ENCODE measurements at places on chromosomes 7 and 10. TPM values are rescaled to one million over a fixed set of nuclear protein-coding genes. Genes with fewer than 3 reads are reported as not detected.

The ZNF239 gene
- 9.8 TPM for total RNA-seq

The SLC18A2 gene
- 5.8 TPM for total RNA-seq

The DNAJC12 gene
- 15.7 TPM for total RNA-seq

The PNLIPRP3 gene
- not detected for total RNA-seq

The GRM3 gene
- 22.1 TPM for total RNA-seq

The ARMS2 gene
- not detected for total RNA-seq

The MYL10 gene
- not detected for total RNA-seq

The RBM20 gene
- total RNA-seq = 1.1 TPM

The MRLN gene
- 1.6 TPM for total RNA-seq

The TEX36 gene
- total RNA-seq = 0.40 TPM

The EPDR1 gene
- 62.4 TPM for total RNA-seq

The SORCS1 gene
- total RNA-seq = 38.0 TPM

The MYH16 gene
- total RNA-seq = not detected

The PTPRZ1 gene
- 138 TPM for total RNA-seq

The CPA1 gene
- 0.30 TPM for total RNA-seq

The GAD2 gene
- 31.5 TPM for total RNA-seq

DNA sequence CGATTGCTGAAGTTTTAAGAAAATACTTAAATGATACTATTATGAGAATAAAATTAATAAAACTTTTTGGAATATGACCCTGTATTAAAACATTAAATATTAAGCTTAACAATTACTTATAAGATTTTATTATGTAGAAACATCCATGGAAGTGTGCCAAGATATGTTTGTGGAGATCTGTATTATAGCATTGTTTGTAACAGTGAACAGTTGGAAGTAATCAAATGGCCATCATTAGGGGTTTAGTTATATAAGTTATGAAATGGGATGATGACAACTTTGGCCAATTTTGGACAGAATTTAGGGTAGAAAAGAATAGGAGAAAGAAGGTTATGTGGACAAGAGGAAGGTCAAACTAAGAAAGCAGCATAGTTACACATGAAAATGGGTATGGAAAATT lies 88.0 kb downstream of the AKAP9 start:
- no peak for DNase-seq

- DNase-seq = no peak
Observed at GRCh38 chr10:49400365-49400764, 4.5 kb upstream of the DRGX start.

GRCh38 chr10:17208476-17208875 lies 7.0 kb upstream of the TRDMT1 start:
- DNase-seq = no peak

- DNase-seq = no peak
Observed at GRCh38 chr7:158030566-158030965, 557.1 kb downstream of the PTPRN2 start.

DNA sequence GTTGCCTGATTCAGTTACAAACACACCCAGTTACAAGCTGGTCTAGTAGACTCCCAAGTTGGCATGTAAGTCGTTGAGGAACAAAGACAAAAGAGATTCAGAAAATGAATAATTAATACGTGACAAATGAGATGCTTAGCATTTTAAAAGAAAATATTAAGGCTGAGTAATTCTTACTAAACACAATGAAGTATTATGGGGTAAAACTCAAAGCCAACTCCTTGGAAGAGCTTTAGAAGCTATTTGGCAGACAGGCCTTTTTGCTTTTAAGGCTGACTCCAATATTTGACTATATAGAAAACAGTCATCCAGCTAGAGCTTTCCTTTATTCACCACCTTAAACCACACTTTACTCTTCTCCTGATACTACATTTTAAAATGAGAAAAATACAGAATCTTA lies 5.4 kb downstream of the TRDMT1 start:
- no peak for DNase-seq

GRCh38 chr10:101772017-101772894 lies 3.7 kb downstream of the FGF8 start:
- no peak for DNase-seq

GRCh38 chr7:24249266-24249665 lies 34.7 kb upstream of the NPY start:
- DNase-seq = no peak

- DNase-seq = no peak
Observed at GRCh38 chr7:132410861-132411541, 165.3 kb downstream of the PLXNA4 start.

- peak; percentile 47 for DNase-seq
Observed at GRCh38 chr7:72493850-72494661, 81.9 kb upstream of the CALN1 start.

DNA sequence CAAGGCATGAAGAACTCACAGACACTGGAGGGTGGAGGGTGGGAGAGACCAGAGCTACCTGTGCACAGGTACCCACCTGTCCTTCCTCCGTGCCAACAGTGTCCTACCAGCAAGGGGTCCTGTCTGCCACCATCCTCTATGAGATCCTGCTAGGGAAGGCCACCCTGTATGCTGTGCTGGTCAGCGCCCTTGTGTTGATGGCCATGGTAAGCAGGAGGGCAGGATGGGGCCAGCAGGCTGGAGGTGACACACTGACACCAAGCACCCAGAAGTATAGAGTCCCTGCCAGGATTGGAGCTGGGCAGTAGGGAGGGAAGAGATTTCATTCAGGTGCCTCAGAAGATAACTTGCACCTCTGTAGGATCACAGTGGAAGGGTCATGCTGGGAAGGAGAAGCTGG lies 21.8 kb downstream of the PRSS2 start:
- no peak for DNase-seq

DNA sequence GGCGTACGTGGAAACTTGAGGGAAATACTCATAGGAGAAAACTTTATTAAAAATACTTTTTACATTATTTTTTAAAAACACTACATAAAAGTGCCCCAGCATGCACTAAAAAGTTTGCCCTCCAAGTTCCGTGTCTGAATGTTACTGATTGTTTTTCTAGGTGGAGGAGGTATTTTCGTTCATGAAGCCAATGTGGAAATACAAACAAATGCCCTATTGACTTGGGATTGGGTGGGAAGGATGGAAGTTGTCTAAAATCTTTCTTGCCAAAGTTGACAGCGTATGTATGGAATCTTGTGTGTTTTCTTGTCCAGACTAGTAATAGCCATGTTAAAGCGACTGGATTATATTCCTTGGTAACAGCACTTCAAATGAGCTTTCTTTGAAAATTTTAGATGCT lies 1.2 kb downstream of the PROSER2 start:
- DNase-seq = no peak

- DNase-seq = no peak
Observed at GRCh38 chr7:108308276-108308675, 148.0 kb downstream of the NRCAM start.

- DNase-seq = no peak
Observed at GRCh38 chr7:115734641-115735040, 295.9 kb downstream of the TFEC start.

DNA sequence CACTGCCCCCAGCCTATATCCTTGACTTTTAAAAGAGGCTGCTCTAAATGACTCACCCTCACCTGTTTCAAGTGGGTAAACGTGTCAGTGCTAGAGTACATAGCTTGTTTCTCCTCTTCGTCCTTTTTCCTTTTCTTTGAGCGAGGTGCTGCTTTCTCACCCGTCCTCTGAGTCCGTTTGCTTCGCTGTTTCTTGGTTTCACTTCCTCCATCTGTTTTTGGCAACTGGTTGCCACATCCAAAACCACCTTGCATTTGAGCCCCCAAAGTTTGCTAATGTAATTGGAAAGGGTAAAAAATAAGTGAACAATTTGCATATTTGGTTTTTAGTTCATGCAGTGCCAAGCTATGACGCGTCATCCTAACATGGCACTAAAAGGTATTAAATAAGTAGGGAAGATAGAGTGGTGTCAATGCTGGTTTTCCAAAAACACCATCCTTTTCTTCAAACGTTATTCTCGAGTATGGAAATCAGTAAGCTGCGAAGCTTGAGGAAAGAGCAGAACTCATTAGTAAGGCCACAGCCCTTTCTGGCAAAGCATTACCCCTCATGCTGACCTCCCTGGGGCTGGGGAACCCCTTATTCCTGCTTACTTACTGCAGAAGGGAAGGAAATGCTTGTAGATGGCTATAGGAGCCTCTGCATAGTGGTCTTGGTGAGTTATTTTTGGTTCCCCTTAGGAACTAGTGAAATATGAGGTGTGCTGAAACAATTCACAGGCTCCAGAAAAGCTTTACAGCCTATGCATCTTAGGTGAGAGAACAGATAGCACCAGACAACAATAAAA lies 133.5 kb downstream of the GALNT11 start:
- DNase-seq = no peak

DNA sequence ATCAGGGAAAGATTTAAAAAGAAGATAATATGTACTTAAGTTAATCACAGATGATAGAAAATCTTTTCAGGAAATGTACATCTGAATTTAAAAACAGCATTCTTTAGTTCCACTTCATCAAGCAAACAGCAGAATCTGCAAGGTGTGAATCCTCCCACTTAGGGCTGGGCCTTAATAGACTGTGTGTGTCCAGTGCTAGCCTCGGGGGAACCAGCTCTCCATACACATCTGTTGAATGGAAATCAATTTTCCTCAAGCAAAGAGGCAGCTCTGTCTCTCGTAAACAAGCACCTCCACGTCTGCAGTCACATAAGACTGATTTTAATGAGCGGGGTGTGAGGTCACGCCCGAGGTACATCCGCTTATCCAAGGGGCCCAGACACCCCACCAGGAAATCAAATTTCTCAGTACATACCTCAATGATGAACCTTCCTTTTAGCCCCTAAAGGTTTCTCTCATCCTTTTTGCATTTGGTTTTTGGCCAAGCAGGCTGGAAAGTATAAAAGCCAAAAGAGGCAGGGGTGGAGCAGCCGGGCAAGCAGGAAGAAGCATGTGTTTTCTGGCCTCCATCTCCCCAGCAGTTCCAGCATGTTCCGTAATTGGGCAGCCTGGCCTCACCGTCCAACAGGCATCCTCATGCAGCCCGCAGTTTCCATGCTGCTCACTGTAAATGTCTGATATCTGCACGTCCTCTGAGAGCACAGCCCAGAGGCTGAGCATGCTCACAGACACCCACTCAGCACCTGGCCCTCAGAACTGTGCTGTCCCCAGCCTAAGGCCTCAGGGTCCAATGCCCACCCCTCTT lies 131.3 kb downstream of the GLI3 start:
- DNase-seq = no peak

- DNase-seq = no peak
Observed at GRCh38 chr10:79140855-79141254, 72.1 kb downstream of the ZMIZ1 start.

- no peak for DNase-seq
Observed at GRCh38 chr7:16811551-16811950, 6.8 kb upstream of the AGR2 start.

DNA sequence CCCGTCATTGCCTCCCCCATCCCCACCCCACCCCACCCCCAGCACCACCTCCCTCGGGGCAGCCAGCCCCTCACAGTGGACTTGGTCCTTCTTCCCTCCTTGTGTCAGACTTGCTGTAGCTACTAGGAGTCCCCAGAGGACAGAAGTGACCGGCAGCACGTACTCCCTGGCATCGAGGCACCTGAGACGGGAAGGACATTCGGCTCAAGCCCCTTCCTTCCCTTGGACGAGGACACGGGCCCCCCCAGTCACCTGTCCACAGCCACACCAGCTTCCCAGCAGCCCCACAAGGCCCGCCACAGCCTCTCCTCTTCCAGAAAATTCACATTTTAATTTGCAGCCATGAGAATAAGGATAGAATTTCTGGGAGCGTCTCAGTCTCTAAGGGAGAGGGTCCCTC lies 267.8 kb upstream of the SHH start:
- DNase-seq = no peak

- DNase-seq = no peak
Observed at GRCh38 chr10:86411852-86412560, 45.4 kb upstream of the GRID1 start.

DNA sequence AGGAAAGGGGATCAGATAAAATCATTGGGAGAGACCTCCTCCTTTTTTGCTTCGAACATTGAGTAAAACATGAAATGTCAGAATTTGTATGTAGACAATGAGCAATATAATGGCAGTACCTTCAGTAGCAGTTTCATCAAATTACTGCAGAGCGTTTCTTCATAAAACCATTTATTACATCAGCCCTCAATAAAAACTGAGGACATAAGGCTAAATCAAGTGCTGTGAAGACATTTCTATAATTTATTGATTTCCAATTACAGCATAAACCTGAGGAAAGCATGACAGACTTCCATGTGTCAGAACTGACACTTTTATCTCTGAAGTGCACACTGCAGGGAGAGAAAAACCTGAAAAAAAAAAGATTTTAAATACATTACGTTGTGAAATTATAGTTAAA lies 172.6 kb upstream of the ZNF804B start:
- no peak for DNase-seq

DNA sequence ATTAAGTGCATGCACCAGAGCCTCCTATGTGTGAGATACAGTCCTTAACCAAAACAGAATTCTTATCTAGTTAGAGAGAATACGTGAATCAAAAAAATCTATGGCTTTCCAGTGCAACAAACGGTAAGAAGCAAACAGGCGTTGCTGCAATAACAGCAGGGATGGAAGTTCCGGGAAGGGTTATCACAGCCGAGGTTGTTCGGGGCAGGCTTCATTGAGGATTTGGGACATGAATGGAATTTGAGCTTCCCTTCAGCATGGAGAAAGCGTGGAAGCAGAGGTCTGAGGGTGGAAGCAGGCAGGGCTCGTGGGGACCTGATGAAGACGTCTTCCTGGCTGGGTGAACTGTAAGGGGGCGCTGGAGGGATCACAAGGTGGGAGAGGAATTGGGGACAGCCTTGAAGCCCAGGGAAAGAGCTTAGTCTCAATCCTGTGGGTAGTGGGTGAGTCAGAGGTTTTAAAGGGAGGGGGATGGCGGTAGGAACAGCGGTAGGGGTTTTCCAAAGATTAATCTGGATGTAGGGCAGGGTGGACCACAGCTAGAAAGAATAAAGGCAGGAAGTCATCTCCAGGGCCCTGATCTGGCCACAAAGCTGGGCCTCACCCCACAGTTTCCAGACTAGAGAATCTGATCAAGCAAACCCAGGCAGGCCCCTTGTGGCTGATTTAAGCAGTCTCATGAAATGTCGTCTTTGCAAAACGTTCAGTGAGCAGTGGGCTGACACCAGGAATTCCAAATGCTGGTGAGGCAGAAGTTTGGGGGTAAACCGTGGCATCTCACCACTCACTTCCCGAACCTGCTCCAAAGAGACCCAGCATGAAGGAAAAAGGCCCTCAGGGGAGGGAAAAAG lies 65.1 kb downstream of the CALML3 start:
- DNase-seq = no peak

DNA sequence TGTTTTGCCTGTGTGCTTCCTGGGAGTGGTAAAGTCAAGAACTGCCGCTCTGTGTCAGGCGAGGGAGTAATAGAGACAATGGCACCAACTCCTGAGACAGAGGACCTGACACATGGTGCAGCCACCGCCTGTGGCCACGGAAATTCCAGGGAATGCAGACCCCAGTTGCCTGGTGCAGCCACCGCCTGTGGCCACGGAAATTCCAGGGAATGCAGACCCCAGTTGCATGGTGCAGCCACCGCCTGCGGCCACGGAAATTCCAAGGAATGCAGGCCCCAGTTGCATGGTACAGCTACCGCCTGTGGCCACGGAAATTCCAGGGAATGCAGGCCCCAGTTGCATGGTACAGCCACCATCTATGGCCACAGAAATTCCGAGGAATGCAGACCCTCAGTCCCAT lies 8.7 kb downstream of the DIP2C start:
- DNase-seq = no peak

Data from spinal cord (tissue), 10 donors.